Ammon's horn (tissue), 1 donor: ENCODE measurements at places on chromosomes 13 and 19.

DNA sequence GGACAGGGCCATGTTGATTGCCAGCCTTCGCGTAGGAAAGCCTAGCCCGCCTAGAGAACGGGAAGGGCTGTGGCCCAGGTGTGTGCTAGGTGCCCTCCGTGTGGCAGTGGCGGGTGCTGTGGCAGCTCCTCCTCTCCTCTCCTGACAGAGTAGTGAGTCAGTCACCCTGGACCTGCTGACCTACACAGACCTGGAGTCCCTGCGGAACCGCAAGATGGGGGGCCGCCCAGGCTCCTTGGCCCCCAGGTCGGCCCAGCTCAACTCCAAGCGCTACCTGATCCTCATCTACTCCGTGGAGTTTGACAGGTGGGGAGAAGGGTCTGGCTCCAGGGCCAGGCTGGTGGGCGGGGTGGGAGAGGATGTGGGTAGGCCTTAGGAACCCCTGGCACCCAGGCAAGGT, 11.1 kb downstream of the CCDC61 start:
- DNase-seq = no peak

DNA sequence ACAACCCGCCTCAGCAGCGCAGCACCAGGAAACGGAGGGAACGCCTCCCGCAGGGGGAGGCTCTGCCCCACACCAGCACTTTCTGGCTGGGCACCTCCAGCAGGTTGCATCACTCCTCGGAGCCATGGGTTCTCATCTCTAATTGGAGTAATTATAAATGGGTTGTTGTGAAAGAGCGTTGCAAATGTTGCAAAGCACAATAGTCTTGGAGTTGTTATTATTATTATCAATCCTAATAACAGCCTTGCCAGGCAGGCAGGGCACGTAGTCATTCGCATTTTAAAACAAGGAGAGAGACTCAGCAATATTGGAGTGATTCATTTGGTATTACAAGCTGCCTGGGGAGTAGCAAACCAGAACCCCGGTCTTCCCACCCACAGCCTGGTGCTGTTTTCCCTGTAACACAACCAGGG, 108.6 kb upstream of the GJB6 start:
- peak; percentile 59 for DNase-seq

GRCh38 chr13:112605531-112605990, 17.6 kb upstream of the TUBGCP3 start:
- no peak for DNase-seq

DNA sequence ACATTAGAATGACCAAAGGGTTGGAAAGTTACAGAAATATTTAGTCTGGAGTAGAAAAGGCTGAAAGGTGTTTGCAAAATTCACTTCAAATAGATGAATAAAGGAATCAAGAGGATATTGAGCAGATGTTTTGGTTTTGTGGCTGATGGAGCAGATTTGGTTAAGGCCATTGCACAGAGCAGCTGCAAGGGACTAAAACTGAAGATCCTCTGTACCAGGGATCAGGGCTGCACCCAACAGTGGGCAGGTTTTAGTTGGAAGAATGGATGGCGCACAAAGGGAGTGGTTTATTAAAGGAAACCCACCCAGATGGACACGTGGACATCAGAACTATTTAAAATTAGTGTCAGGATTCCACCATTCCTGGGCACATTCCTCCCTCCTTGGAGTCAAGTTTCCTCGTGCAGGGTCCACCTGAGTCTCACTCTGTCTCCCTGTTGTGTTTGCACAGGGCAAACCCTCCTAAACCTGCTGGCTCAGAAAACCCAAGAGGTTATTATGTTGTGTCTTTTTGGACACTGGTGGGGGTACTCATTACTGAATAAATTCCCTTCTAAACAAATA, 9.2 kb upstream of the UBAC2 start:
- DNase-seq = no peak

GRCh38 chr19:1856345-1856697, 7.1 kb downstream of the KLF16 start:
- peak; percentile 11 for DNase-seq

DNA sequence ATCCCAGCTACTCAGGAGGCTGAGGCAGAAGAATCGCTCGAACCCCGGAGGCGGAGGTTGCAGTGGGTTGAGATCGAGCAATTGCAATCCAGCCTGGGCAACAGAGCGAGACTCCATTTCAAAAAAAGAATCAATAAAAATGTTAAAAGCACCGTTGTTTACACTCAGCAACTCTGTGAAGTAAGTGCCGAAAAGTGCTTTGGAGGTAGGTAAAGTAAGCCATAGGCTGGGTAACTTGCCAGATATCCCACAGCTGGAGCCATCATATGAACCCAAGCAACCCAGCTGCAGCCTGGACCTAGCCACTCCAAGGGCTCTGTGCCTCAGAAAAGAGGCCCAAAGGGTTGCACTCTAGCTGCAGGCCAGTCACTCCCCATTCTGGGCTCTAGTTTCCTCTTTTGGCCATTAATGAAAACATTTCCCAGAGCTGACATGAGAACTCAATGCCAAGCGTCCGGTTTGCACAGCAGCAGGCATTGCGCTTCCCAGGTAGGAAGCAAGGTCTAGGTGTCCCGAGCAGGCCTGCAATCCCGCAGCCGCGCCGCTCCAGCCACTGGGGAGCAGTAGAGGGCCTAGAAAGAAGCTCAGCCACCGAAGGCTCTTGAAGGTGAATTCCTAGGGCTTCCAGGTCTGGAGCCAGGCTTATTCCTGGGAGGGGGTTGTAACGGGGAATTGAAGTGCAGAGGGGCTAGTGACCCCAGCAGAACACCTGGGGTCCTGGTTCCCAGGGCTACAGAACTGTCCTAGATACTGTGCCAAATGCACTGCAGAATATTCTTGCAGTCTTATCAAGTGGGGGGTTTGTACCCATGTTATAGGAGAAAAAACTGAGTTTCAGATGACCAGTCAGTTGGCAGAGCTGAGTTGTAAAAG, 4.1 kb upstream of the CD79A start:
- peak; percentile 68 for DNase-seq
